Hepatocyte (in vitro differentiated cells): ENCODE measurements at places on chromosomes 16 and 17. TPM values are rescaled to one million over a fixed set of nuclear protein-coding genes. Genes with fewer than 3 reads are reported as not detected.

- DNase-seq = peak; percentile 69
These were observed 1.5 kb downstream of the CASKIN1 start for GRCh38 chr16:2194852-2195321.

The CACNG5 gene
- not detected in 2 replicates for total RNA-seq

- peak; percentile 92 for DNase-seq
These were observed 194.0 kb upstream of the CIBAR2 start for GRCh38 chr16:85306071-85306792.

The GAA gene
- total RNA-seq = 35.2 and 37.1 TPM in 2 replicates

The GLP2R gene
- 2.1 and 3.3 TPM in 2 replicates for total RNA-seq

The PIK3R6 gene
- 0.10 TPM in 1 of 2 replicates, not detected in the other for total RNA-seq

The FBXO39 gene
- not detected in 2 replicates for total RNA-seq
